HFFc6 (cell line): ENCODE measurements at places on chromosomes 7 and 10.
A peak's percentile ranks its signal among the peaks of the same experiment; 100 is the strongest.

DNA sequence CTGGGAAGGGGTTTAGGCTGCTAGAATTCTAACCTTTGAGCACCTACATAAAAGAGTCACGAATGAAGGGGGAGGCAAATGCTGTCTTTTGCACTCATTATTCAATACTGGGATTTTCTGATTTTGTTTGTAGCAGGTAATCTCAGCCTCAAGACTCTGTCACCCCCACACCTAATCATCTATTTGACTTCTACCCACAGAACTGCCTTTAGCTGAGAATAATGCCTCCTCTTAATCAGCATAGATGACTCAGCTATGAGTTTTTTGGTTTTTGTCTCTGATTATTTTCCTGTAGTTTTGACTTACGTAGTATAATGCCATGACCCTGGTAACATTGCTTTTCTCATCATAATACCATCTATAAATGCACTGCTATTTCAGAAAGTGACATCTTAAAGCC, 42.7 kb upstream of the CACNB2 start:
- DNase-seq, result no peak

DNA sequence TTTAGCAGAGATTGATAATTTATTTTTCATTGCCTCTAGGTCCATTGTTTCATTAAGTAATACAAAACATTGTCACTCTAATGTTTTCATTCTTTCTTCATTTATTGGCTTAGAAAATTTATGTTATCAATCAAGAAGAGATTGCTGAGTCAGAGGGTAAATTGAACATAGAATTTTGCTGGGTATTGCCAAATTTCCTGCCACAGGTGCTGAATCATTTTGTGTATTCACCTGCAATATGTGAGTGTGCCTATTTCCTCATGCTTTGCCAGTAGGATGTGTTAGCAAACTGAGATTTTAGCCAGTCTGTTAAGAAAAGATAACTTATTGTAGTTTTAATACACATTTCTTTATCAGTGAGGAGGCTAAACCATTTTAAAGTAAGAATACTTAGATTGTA, 38.0 kb downstream of the MARCHF5 start:
- no peak for DNase-seq

DNA sequence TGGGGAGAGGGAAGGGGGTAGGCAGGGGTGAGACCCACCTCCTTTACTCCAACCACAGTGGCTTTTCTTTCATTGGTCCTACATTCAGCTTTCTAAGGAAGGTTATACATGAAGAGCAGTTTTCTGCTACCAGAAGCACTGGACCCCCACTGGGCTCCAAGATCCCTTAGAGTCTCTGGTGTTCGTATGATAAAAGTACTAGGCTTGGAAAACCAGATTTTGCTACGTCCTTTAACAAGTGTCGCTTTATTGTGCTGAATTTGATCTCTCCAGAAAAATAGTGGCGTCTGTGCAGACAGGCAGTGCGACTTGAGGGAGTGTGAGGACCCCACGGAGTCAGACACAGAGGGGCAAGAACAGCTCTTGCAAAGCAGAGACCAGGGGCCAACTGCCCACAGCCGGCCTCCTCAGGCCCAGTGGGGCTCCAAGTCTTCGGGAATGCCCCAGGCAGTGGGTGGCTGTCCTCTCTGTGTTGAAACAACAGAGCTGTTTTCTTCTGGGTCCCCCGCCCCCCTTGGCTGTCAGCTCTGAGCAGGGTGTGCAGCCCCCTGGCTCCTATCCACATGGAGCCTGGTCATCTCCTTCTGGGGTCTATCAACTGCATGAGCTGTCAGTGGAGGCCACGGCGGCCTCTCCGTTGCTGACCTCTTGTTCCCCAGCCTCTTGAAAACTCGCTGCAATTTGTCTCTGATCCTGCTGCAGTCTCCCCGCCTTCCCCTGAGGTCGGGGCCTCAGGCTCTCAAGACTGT, 333.2 kb downstream of the RPS24 start:
- no peak for DNase-seq

- no peak for DNase-seq
These were observed 33.1 kb upstream of the MKLN1 start for GRCh38 chr7:131294553-131294952.

GRCh38 chr7:106347229-106347833, 62.5 kb upstream of the NAMPT start:
- no peak for DNase-seq

DNA sequence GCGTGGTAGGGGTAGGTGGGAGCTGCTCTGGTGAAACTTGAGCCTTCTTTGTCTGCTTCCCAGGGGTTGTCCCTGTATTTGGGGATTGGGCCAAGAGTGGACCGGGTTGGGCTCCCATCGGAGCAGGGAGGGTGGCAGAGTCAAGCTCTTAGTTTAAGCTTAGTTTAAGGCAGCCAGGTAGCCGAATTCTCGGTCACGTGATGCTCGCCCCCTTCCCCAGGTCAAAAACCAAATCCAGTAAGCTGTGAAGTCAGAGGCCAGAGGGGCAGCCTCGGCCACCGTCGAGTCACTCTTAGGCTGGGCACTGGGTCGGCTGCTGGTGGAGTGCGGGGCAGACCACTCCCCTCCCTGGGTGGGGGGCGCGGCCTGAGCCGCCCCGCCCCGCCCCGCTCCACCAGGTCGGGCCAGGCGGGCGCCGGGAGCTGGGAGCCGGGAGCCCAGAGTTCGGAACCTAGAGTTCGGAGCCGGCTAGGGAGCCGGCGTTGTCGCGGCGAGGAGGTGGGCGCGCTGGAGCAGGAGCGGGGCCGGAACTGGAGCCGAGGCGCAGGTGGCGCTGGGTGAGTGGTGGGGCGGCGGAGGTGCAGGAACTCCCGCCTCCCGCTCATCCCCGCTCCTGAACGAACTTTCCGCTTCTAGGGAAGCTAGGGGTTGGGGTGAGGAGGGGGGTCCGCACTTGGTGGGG, 2.8 kb upstream of the LZTS2 start:
- no peak for DNase-seq

DNA sequence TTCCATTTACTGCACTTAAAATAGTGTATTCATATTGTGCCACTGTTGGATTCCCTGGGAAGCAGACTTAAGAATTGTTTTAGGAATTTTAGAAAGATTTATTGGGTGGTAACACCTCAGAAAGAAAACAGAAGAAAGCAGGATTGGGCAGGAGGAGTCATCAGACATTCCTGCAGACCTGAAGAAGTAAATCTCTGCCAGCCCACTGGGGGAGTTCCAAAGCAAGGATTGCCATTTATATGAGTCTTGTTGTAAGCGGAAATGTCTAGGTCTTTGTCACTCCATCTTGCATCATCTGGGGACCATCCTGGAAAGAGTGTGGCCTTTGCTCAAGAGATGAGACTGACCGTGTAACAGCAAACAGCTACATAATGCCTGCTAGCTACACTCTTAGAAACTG, 947.6 kb upstream of the POT1 start:
- DNase-seq, result no peak

DNA sequence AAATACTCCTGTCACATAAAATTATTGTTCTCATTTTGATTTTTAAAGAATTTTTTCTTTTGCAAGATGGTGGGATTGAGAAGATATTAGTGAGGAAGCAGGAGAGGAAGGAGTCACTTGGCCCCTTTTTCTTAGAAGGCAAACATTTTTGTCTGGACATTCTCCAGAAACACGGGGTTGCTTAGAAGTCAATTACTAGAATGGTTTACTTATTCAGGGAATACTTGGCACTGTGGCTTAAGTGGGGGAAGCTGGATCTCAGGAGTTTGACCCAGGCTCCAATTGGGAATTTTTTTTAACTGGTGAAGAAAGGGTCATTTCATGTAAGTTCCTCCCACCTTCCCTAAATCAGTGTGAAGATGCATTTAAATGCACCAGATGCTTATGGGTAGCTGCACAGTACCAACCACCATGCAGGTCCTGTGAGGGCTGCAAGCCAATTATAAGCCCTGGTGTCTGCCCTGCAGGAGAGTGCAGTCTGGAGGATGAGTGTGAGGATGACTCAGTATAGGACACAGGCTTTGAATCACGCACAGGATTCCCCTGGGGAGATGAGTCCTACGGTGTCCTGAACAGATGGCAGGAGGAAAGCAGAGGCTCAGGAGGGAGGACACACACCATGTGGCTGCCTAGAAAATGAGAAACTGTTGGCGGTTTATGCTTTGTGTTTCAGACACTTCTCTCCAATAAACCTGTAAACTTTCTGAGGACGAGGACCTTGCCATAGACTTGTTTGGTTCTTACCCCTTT, 299.1 kb downstream of the PLXNA4 start:
- DNase-seq, result peak; percentile 21

- no peak for DNase-seq
These were observed 7.4 kb downstream of the BTAF1 start for GRCh38 chr10:91930939-91931338.

- DNase-seq, result peak; percentile 41
These were observed 23.8 kb upstream of the BICC1 start for GRCh38 chr10:58488921-58489320.

- DNase-seq, result peak; percentile 87
These were observed 21.0 kb upstream of the LRRC17 start for GRCh38 chr7:102891693-102892261.
